ENCODE measurements at places on chromosomes 13 and 19.

GRCh38 chr13:66994517-66995202 is 235.5 kb downstream of the PCDH9 start:
- DNase-seq: no peak

DNA sequence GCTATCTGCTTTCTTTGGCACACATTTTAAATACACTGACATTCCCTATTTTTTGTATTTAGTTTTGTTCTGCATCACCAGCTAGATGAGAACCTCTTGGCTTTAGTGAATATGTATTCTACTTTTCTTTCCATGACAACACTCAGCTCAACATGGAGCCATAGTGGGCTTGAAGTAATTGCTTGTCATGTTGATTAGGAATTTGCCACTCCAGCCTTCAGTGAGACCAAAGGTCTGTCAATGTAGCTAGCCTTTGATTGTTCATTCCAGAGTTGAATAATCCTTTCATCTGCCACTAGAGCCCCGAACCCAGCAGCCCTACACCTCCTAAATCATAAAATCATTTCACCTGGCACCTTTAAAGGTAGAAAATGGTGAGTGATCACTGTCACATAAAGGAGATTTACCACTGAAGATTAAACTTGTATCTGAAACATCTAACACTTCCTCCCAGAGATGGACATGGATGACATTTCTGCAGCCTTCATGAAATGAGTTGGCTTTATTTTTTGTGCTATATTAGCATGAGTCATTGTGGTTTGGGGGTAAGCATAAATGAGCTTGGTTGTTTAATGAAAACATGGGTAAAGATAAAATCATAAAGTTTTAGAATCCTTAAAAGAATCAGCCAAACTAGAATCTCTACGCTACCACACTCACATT is 29.2 kb upstream of the GARRE1 start:
- DNase-seq: peak; percentile 52

GRCh38 chr13:30398601-30399072 is 23.7 kb upstream of the UBE2L5 start:
- DNase-seq: no peak

DNA sequence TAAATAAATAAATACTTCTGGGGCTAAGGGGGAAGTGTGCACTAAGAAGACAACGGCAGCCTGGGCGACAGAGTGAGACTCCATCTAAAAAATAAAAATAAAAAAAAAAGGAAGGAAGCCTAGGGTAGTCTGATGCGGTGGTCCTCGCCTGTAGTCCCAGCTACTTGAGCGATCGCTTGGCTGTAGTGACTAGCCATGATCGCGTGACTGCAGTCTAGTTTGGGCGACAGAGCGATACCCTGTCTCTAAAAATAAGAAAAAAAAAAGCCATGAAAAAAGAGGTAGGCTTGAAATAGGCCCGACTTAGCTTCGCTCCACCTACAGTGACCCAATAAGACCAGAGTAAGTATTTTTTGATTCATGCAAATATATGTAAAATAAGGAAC is 661 bp upstream of the BABAM1 start:
- DNase-seq: no peak

DNA sequence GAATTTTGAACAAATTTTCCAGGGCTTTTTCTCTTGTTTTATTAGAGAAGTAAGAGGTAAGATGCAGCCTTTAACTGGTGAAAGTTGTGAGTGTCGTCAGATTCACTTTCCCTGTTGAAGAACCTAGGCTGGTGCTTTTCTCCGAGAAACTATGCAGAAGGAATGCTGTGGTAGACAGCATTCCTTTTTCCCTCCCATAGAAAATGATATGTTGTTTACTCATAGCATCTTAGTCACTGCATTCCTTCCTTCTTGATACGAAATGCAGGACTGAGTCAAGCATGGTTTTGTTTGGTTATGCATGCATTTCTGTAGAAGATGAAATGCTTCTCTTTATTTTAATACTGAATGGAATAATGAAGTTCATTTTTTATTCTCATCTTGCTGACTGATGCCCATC is 3.4 kb downstream of the ITGBL1 start:
- no peak for DNase-seq

DNA sequence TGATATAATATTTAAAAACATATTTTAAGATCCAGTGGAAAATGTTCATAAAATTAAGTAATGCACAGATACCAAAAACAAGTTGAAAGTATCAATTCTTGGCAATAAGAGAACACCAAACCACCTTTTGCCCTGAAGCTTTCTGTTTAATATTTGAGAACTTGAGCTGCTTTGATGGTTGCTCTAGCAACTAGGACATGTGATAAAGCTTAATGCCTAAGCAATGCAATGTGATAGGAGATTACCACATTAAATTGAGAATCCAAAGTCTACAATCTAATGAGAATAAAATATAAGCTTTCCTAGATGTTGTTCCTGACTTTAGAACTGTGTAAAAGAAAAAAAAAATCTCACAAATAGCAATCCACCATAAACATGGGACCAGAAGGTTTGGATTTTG is 1367.5 kb upstream of the PCDH9 start:
- no peak for DNase-seq

GRCh38 chr13:80924596-80924995 is 583.7 kb upstream of the SPRY2 start:
- DNase-seq: peak; percentile 7

DNA sequence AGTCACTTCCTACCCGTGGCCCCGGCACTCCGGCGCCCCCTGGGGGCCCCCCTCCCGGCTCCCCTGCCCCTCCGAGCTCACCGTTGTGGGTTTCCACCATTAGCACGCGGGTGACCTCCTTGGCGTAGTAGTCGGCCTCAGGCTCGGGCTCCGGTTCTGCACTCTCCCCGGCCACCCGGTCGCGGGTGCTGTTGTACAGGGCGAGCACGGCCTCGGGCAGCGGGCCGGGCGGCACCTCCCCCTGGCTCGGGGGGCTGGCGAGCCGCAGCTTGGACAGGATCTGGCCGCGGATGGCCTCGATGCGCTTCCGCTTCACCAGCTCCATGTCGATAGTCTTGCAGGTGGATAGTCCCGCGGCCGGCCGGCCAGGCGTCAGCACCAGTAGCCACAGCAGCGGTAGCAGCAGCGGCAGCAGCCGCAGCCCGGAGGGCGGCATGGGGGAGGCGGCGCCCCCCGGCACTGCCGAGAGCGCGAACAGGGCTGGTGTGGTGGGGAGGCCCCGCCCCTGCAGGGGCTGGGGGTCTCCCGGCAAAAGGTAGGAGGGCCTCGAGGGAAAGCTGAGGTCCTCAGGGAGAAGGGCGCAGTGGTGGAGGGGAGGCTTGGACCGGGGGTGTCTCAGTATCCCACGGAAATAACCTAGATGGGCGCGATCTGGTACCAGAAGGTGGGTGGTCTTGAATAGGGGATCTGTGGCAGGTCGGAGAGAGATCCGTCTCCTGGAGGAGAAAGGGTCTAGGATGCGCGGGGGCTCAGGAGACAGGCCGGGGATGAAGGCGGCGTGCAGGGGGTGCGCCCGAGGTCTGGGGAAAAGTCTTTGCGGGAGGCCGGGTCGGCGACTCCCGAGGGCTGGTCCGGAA is 885 bp downstream of the TGFB1 start:
- peak; percentile 82 for DNase-seq

- peak; percentile 74 for DNase-seq
Observed at GRCh38 chr19:38264486-38265212, at the start of gene SPINT2. SPINT2 (plus strand) TSS chr19:38264573; CDS start chr19:38264893, 320 bp downstream.

DNA sequence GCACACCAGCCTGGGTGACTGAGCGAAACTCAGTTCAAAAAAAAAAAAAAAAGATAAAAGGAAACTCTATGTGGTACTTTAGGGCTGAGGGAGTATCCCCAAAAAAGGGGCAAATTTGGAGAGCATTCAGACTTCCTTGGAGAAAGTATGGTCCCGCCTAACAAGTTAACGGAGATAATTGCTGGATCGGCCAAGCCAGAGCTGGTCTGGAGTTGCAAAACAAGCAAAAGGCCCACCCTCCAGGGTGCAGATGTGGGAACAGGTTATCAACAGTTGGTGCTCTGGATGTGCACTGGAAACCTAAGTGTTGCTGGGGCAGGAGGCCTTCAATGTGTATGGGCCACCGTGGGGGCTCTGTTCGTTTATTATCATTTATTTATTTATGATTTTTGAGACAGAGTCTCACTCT is 2.8 kb downstream of the IQCN start:
- DNase-seq: no peak

DNA sequence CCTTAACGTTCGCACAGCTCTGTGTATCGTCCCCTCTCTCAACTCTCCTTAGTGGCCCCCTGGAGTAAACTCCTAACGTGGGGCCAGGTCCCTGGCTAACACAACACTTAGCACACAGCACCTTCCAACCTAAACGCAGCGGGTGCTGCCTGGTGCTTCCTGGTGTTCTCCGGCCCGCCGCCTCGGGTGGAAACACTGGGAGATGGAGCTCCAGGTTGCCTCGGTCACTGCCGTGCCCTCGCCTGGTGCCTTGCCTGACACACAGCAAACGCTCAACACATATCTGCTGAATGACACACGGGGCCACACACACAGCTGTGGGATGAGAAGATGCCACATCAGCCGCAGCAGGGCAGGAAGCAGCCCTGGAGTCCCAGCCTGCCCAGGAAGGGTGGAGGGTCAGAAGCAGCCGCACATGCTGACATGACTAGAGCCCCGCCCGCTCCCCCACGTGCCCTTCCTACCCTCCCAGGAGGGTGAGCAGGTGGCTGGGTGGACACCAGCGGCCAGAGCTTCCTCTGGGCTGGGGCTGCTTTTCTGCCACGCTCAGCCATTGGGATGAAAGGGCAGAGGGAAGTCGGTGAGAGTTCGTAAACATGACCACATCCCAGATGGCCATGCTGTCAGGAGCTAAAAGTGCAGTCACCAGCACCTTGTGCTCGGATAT is 6.6 kb downstream of the PEPD start:
- DNase-seq: peak; percentile 78

DNA sequence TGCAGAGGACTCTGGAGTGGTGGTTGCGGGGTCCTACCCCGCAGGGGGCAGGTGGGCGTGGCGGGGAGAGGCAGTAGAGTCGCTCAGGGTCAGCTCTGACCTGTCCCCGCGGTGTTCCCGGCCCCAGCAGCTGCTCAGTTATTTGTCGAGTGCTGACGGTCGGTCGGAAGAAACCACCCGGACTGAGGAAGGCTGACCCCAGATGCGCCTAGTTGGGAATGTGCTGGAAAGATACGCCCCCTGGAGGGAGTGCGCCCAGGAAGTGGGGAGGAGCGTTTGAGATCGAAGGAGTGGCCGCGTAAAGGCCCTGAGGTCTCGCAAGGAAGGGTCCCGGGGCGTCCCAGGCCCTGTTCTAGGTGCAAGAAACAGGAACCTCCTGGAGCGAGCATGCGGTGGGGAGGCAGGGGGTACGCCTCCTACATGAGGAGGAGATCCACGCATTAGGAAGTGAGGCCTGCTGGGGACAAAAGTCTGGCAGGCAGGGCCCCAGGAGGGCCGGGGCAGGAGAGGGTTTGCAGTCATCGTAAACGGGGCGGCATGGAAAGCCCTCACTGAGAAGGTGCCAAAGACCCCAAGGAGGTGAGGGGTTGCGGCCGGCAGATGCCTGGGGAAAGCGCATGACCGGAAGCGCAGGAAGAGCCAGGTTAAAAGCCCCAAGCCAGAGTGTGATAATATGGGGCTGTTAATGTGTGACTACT is 9.2 kb downstream of the CCDC8 start:
- peak; percentile 20 for DNase-seq

DNA sequence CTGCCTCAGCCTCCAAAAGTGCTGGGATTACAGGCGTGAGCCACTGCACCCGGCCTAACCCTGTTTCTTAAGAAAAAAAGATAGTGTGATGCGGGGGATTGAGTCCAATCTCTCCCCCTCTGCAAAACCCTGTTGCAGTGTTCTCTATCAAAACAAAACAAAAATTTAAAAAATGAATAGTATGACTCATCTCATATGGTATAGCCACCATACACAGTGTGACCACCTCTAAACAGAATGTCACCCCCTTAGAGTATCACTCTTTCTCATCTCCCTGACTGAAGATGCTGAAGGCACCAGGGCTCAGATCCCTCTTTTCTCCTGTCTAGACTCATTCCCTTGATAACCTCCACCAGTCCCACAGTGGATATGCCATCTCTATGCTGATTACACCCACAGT is 6.8 kb upstream of the ERF start:
- DNase-seq: no peak

- DNase-seq: peak; percentile 43
Observed at GRCh38 chr19:45443462-45444317, 20.0 kb upstream of the ERCC1 start.

DNA sequence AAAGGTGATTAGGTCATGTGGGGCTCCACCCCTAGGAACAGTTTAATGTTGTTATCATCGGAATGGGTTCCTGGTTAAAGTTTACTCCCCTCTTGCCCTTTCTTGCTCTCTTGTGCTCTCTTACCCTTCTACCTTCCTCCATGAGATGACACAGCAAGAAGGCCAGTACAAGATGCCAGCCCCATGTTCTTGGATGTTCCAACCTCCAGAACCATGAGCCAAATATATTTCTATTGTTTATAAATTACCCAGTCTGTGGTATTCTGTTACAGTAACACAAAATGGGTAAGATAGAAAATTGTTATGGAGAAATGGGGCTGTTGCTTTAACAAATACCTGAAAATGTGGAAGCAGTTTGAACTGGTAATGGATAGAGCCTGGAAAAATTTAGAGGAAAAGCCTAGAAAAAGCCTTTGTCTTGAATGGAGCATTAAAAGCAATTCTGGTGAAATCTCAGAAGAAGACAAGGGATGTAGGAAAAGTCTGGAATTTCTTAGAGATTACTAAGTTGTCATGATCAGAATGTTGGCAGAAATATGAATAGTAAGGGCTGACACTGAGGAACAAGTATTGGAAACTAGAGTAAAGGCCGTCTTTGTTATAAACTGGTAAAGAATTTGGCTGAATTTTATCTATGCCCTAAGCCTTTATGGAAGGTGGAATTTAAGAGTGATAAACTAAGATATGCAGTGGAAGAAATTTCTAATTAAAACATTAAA is 53.5 kb upstream of the TSC22D1 start:
- DNase-seq: no peak

GRCh38 chr13:95470574-95471366 is 81.8 kb upstream of the CLDN10 start:
- DNase-seq: no peak

DNA sequence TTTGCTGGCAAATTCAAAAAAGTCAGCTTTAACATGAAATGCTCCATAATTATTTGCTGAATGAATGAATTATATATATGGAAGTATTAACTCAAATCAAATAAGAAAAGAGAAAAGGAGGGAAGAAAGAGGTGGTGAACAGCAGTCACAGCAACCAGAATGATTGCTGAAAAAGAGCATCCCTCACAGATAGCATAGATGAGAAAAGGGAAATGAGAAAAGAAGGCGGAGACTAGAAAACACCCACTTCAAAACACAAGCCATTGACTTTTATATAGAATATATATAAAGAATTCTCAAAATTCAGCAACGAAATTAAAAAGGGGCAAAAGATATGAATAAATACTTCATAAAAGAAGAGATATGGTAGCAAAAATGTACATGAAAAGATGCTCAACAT is 75.2 kb downstream of the CAB39L start:
- no peak for DNase-seq

GRCh38 chr19:33794683-33795369 is 1.8 kb upstream of the KCTD15 start:
- DNase-seq: no peak

GRCh38 chr19:14375582-14376291 is 5.5 kb upstream of the ADGRE5 start:
- DNase-seq: no peak
